Psoas muscle (tissue), 8 donors: ENCODE measurements at places on chromosomes 7 and 10. TPM values are rescaled to one million over a fixed set of nuclear protein-coding genes. Genes with fewer than 3 reads are reported as not detected.

The HPSE2 gene
- total RNA-seq, result 0.17 TPM

- no peaks in the 10 kb centered on the region for H3K4me1 ChIP-seq
- no peak overlapping the region for H3K4me3 ChIP-seq
- no peaks in the 10 kb centered on the region for H3K36me3 ChIP-seq
- no peaks in the 10 kb centered on the region for H3K27me3 ChIP-seq
Measured at GRCh38 chr10:2980116-2980515, 87.2 kb upstream of the PFKP start.

DNA sequence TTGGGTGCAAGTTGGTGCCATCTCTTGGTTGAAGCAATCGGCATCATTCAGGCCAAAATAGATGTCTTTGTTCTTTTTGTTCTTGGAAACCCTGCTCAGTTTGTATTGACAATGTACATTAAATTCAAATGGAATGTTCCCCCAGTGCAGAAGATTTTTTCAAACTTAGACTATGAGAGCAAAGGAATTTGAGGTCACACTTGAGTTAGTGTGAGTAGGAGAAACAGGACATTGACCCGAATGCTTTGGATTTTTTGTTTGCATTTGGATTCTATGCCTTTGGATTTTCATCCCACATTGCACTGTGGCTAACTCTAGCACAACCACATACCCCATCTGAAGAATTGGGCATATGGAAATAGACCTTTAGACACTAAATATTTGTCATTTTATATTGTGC, 480.0 kb downstream of the GALNT17 start:
- H3K4me1 ChIP-seq, result peaks cover 30% of the 10 kb centered on the region
- no peaks in the 10 kb centered on the region for H3K36me3 ChIP-seq
- H3K4me3 ChIP-seq, result no peak overlapping the region
- no peak for DNase-seq

The SUN3 gene
- total RNA-seq, result not detected

The VWC2 gene
- not detected for total RNA-seq

GRCh38 chr10:18582803-18583202, 68.6 kb downstream of the NSUN6 start:
- no peaks in the 10 kb centered on the region for H3K27me3 ChIP-seq
- DNase-seq, result no peak
- no peak overlapping the region for H3K4me3 ChIP-seq
- no peaks in the 10 kb centered on the region for H3K4me1 ChIP-seq
- no peak overlapping the region for H3K27ac ChIP-seq

DNA sequence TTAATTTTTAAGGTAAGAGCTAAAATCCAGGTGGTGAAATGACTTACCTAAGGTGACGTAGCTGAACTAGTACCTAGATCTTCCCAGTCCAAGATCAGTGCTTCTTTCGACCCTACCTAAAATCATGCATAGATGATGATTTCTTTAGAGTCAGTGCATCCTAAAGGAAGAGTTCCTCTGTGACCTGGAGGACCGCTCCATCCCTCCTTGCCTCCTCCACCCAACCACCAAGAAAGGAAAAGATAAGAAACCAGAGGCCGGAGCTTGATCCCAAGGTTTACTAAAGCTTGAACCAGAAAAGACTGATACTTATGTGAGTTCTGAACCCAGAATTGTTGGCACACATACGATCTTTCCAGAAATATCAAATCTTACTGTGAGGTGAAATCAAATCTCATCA, 101.8 kb downstream of the CABCOCO1 start:
- DNase-seq, result no peak
- no peaks in the 10 kb centered on the region for H3K4me1 ChIP-seq
- H3K36me3 ChIP-seq, result no peaks in the 10 kb centered on the region
- H3K27ac ChIP-seq, result no peak overlapping the region

The NEUROG3 gene
- not detected for total RNA-seq

- DNase-seq, result no peak
- no peak overlapping the region for H3K4me3 ChIP-seq
- H3K27ac ChIP-seq, result no peak overlapping the region
- no peaks in the 10 kb centered on the region for H3K27me3 ChIP-seq
- H3K4me1 ChIP-seq, result peaks cover 10% of the 10 kb centered on the region
Measured at GRCh38 chr10:69652111-69652856, 22.2 kb downstream of the FAM241B start.

- DNase-seq, result no peak
- H3K36me3 ChIP-seq, result no peaks in the 10 kb centered on the region
- H3K4me1 ChIP-seq, result no peaks in the 10 kb centered on the region
- no peaks in the 10 kb centered on the region for H3K27me3 ChIP-seq
Measured at GRCh38 chr7:94276027-94276426, 118.7 kb upstream of the COL1A2 start.

- peaks cover 15% of the 10 kb centered on the region for H3K4me1 ChIP-seq
- no peaks in the 10 kb centered on the region for H3K27me3 ChIP-seq
- no peaks in the 10 kb centered on the region for H3K36me3 ChIP-seq
- peak overlapping the region; percentile 73 for H3K4me3 ChIP-seq
- H3K27ac ChIP-seq, result peak overlapping the region; percentile 83
Measured at GRCh38 chr10:43136995-43137716, 1.1 kb upstream of the CSGALNACT2 start.

The OR2A5 gene
- total RNA-seq, result not detected

- H3K27ac ChIP-seq, result no peak overlapping the region
- DNase-seq, result no peak
- H3K4me1 ChIP-seq, result no peaks in the 10 kb centered on the region
- no peaks in the 10 kb centered on the region for H3K27me3 ChIP-seq
Measured at GRCh38 chr7:21352540-21353387, 75.1 kb upstream of the SP4 start.
